Aorta (tissue), 5 donors: ENCODE measurements at places on chromosomes 1 and 21. TPM values are rescaled to one million over a fixed set of nuclear protein-coding genes. Genes with fewer than 3 reads are reported as not detected.

TINAGL1 gene
- 506 TPM for total RNA-seq

DNA sequence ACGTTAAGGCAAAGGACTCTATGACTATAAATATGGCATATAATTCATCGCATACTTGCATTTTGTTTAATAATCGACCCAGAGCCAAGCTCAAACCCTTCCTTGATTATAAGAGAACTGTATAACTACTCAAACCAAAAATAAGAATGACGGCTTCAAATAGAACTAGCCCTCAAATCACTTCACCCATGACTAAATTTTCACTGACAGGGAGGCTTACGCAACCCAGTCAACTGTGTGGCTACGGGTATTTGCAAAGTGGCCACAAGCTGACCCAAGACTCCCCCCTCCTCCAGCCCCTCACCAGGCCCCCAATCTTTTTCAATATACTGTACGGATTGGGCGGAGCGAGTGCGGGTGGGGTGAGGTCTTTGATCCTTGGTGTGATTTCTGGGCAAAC, 268.3 kb downstream of the ASTN1 start:
- no peak for DNase-seq

NCF2 gene
- total RNA-seq = 17.0 TPM

KRTAP10-10 gene
- not detected for total RNA-seq

GRCh38 chr1:109906160-109906838, 4.3 kb upstream of the CSF1 start:
- no peak for DNase-seq

GRCh38 chr1:24695202-24695974, 49.9 kb upstream of the CLIC4 start:
- DNase-seq = no peak

DNA sequence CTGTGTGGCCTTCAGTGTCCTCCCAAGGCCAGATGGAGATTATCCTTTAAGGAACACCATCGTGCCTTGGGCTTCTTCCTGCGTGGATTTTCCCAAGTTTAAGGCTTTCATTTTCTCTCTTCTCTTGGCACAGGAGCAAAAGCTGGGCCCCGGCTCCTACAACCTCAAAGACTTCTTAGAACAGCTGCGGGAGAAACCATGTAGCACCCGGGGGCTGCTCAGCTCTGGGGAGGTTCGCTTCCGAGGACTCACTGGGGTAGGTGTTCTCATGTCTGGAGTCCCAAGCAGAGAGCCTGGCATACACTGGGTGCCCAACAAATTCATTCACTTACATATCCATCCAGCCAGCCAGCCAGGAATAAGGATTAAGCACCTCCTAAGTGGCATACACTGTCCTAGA, 6.6 kb upstream of the TTC22 start:
- DNase-seq = no peak

DNA sequence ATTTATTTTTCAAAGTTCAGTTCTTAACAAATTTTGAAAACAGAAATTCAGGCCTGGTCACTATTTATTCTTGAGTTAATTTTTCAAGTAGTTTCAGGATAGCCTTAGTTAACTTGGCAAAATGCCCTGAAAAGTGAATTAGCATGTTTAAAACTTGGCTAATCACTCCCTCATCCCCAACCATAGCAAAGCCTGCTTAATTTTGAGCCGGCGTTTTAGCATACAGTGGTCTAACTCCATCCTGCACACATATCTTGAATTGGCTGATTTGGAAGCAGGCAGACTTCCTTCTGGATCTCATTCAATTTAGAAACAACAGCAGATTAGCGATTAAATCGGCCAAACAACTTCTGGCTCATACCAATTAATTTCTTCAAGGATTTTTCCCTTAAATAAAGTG, 439.2 kb downstream of the PTBP2 start:
- DNase-seq = no peak

DNA sequence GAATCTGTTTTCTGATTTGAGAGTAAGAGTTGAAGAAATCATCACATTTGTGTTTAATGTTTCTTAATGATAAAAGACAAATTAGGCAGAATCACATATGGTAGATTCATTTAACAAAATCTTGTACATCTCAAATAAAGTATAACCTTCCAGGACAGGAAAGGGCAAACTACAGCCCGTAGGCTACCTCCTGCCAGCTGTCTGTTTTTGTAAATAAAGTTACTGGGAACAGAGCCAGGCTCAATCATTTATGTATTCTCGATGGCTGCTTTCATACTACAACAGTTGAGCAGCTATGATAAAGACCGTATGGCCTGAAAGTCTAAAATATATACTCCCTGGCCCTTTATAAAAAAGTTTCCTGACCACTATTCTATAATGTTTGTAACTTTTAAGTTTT, 204.1 kb downstream of the COL24A1 start:
- no peak for DNase-seq

DNA sequence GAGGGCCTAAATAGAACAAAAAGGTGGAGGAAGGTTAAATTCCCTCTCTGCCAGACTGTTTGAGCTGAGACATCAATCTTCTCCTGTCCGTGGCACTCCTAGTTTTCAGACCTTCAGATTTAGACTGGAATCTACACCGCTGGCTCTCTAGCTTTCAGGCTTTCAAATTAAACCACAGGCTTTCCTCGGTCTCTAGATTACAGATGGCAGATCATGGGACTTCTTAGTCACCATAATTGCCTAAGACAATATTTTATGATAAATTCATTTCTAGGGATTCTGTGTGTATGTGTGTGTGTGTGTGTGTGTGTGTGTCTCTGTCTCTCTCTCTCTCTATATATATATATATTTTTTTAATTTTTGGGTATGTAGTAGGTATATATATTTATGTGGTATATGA, 428.7 kb downstream of the PLA2G4A start:
- DNase-seq = no peak

CLCA4 gene
- 0.13 TPM for total RNA-seq

GRCh38 chr1:68808351-68808750, 311.5 kb upstream of the DEPDC1 start:
- no peak for DNase-seq
